Substantia nigra (tissue), 51 donors: ENCODE measurements at places on chromosomes 5 and 9.
A peak's percentile ranks its signal among the peaks of the same experiment; 100 is the strongest.

DNA sequence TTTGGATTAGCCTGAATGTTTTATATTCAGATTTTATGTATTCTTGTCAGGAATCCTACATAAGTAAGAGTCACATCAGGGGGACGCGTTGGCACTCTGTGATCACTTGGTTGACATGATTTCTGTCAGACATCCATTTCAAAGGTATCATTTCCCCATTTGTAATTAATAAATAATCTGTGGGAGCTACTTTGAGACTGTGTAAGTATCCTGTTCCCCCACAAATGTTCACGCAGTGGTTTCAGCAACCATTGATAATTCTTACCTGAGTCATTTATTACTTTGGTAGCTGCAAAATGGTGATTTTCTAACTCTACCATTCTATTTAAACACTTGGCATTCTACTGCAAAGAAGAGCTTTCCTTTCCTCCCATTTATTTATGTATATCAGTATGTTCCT, 56.9 kb upstream of the TBC1D2 start:
- no peak for DNase-seq

DNA sequence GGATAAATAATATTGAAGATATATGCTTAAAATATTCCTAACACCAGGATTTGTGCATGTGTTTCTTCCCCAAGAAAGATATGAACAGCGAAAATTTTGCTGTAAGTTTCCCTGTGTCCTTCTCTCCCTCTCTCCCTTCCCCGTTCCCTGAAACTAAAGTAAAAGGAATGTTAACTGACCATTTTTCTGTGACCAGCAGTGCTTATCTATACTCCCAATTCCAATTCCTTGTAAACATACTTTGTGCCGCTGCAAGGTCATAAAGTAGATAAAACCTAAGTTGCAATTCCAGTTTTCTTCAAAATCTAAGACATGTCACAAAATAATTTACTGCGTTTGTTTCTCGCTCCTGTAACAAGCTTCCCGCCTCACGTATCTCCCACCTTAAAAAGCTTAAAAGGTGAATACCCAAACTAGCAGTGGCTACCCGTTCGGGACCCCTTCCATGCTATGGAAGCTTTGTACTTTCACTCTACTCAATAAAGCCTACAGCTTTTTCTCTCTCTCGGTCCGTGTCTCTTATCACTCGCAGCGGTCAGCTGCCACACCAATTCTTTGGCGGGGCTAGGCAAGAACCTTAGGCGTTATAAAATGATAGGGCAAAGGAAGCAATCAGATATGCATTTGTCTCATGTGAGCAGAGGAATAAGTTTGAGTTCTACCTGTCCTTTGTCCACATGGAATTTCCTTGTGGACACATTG, 1798.0 kb downstream of the EFNA5 start:
- DNase-seq = no peak

DNA sequence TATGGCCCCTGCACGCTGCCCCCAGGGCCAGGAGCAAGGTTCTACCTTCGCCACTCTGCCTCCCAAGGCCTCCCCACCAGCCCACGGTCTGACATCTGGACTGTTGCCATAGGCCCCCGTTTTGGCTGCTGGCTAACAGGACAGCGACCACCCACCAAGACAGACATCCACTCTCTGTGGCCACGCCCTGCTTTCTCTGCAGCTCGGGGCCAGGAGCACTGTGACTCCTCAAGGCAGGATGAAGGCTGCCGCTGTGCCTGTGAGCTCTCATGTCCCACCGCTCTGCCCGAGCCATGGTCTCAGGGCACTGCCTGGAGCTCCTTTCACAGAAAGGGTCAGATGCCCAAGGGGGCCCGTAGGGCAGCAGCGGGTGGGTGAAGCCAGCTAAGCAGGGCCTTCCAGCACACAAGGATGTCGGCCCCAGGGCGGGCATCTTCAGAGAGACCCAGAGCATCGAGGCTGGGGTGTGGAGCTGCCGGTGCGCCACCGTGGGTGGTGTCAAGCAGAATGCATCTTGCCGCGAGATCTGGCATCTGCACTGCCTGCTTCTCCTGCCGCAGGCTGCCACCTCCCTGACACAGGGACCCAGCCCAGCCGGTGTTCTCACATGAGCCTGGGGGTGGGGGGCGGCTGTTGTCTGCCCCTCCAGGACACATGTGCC, 92.2 kb upstream of the ADAMTS2 start:
- DNase-seq = no peak

GRCh38 chr9:37290940-37291485, 131.5 kb upstream of the GRHPR start:
- no peak for DNase-seq

- no peak for DNase-seq
Observed at GRCh38 chr5:133924221-133924920, 44.1 kb downstream of the C5orf15 start.

- no peak for DNase-seq
Observed at GRCh38 chr9:112443636-112444035, 43.0 kb upstream of the KIAA1958 start.

GRCh38 chr5:73858054-73858453, 232.1 kb downstream of the ARHGEF28 start:
- no peak for DNase-seq

GRCh38 chr9:77370064-77370463, 192.7 kb downstream of the VPS13A start:
- DNase-seq = no peak

- DNase-seq = no peak
Observed at GRCh38 chr9:22415941-22416691, 30.5 kb upstream of the DMRTA1 start.

DNA sequence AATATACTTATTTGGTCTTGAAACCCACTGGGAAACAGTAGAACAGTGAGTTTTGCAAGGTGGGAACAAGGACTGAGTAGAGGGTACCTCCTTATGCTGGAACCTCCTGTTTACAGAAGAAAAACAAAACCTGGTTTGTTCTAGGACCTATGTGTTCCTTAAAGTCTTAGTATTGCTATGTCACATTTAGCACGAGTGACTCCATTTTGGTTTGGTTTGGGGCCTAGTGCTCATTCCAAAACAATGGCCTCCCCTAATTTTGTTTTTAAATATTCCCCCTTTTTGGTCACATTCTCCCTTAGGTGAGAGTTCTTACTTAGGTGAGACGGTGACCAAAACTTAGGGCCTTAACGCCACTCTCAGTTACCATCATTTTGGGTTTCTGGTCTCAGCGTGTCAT, 6.2 kb upstream of the NANS start:
- DNase-seq = no peak

DNA sequence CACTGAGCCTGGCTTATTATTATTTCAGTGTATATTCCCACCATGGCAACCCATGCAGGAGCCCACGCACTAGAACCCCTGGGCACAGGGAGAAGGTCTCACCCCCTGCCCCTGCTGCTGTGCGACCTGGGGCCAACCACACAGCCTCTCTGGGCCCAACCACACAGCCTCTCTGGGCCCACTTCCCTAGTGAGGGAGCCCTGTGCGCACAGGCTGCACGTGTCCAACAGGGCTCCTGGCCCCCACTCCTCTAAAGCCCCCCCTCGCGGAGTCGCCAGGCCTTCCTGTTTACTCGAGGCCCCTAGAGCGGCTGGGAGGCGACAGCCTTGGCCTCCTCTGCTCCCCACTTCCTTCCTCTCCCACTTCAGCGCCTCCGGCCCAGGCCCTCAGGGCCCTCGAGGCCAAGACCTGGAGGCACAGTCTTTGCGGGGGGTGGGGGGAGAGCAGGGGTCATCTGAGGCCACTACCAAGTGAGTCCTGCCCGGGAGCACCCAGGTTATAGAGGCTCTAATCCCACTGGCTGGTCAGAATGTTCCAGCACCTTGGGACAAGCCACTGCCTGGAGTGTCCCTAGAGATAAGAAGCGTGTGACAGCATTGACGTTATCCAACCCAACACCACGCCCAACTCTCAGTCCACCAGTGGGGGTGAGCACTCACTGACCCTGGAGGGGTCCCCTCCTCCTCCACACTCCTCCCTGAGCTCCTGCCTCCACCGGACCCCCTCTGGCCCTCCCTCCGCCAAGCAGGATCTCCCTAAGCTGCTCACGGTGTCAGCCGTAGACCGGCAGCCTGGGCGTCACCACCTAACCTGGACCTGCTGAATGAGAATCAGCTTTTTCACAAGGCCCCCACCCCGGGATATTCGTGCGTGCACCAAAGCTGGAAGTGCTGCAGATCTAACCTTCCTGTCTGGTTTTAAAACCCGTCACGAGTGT, 7.9 kb upstream of the ENG start:
- DNase-seq = peak; percentile 32

GRCh38 chr9:113943112-113944009, 67.3 kb downstream of the ZNF618 start:
- DNase-seq = no peak

- DNase-seq = no peak
Observed at GRCh38 chr9:127183814-127184582, 61.6 kb upstream of the ANGPTL2 start.

- no peak for DNase-seq
Observed at GRCh38 chr5:139413153-139413552, 9.3 kb upstream of the SPATA24 start.

DNA sequence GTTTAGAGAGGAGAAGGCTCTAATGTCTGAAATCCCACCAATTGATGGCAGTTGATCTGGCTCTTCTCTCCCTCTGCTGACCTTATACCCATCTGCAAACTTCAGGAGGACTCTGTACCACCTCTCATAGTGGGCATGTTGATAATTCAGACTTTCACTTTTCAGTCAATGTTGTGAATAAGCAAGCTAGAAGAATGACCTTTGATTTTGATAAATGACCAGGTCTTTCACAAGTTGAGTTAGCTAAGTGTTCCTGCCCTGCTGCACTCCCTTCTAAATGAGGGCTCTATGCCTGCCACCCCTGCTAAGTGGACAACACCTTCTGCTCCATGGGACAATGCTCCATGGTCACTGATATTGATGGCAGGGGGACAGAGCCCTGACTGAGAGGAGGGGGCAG, 74.7 kb downstream of the SPRY4 start:
- DNase-seq = no peak

DNA sequence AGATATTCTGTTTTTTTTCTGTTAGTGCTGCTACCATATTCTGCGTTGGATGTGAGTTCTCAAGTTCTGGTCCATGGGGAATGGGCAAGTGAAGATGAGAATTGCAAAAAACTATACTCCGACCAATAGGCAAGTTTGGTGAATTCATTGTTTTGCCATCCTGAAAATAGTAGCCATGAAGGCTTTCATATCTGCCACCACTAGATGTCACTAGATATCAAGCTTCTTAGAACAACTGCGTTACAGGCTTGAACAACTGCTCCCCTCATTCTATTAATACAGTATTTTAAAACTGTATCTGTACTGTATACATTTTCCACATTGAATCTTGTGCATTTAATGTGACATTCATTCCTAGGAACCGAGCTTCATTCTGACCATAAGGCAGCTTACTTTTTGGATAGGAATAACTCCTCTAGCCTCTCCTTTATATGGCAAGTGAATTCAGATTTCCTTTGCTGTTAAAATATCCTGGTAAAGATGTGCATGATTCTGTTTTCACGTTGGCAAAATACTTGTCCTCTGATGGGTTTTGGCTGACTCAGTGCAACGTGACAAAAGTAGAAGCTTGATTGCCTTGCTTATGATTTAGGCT, 163.6 kb downstream of the SREK1 start:
- no peak for DNase-seq

GRCh38 chr9:68947842-68948569, 65.9 kb downstream of the PRKACG start:
- DNase-seq = no peak
